ENCODE measurements at places on chromosomes 13 and 19.

DNA sequence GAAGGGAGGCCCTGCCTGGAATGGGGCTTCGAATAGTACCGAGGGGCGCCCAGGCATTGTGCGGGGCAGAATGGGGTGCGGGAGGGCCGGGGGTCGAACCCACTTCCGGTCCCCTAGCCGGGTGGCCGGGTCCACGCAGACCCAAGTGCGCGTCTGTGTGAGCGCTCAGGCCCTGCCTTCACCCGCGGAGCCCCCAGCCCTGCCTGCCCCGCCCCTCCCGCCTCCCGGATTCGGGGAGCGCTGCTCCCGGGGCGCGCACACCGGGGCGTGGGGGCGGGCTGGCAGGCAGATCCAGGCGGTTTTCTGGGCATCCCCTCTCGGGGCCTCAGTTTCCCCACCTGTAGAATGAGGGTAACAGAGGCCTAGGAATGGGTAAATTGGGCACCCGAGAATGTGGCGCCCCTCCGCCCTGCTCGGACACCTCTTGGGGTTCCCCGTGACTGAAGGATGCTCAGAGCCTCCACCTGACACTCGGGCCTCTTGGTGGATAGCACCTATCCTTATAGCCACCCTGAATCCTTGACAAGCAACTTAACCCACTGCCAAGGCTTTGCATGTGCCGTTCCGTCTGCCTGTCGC is 682 bp downstream of the PIK3R2 start:
- DNase-seq = peak; percentile 39

- no peak for DNase-seq
Measured at GRCh38 chr19:620166-620862, 13.0 kb downstream of the POLRMT start.

DNA sequence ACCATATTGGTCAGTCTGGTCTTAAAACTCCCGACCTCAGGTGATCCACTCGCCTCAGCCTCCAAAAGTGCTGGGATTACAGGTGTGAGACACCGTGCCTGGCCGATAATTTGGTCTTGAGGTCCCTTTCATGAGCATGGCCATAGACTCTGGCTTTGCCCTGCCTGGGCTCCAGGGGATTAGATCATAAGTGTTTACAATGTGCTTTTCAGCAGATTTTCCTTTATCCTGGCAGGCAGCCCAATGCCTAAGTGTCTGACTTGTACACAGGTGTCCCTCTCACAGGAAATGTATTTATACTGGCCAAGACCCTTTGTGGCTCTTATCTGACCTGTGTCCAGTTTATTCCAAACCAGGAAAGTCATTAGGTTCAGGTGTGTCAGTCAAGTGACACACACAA is 15.9 kb downstream of the BCAM start:
- no peak for DNase-seq

DNA sequence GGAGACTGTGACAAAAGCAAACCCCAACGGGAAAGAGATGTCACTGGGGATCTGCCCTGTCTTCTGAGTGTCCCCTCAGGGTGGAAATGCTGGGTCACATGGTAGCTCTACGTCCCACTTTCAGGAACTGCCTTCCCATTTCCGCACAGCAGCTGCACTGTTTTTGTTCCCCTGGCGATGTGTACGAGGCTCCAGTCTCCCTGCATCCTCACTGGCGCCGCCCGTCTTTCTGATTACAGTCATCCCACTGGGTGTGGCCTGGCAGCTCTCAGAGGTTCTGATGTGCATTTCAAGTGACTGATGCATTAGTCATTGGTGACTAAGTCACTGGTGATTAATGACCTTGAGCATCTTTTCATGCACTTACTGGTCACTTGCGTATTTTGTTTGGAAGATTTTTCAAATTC is 21.2 kb downstream of the PCID2 start:
- DNase-seq = peak; percentile 97

DNA sequence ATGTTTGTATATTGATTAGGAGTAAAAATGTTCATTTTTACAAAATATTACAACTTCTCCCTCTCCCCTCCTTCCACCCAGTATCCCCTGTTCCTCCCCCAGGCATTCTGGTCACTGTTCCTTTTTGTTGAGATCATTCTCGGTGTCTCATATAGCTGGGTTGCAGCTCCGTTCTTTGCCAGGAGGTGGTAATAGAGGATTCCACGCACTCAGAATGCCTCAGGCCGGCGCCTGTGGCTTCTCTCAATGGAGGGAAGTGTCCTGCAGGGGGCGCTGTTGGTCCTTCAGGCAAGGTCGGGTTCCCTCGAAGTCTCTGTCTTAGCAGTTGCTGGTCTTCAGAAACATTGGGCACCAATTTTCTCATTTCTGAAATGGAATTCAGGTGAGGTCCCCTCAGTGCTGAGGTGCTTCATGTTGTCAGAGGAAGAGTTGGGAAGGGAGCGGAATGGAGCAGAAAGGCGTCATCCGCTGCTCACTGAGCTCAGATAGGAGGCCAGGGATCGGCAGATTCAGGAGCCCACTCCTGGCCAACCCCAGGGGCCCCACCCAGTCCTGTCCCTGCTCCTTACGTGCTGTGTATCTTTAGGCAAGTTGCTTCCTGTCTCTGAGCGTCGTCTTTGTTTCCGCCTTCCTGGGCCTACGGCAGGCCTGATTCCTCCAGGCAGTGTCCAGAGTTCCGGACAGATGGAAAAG is 10.3 kb upstream of the GARIN5A start:
- no peak for DNase-seq

DNA sequence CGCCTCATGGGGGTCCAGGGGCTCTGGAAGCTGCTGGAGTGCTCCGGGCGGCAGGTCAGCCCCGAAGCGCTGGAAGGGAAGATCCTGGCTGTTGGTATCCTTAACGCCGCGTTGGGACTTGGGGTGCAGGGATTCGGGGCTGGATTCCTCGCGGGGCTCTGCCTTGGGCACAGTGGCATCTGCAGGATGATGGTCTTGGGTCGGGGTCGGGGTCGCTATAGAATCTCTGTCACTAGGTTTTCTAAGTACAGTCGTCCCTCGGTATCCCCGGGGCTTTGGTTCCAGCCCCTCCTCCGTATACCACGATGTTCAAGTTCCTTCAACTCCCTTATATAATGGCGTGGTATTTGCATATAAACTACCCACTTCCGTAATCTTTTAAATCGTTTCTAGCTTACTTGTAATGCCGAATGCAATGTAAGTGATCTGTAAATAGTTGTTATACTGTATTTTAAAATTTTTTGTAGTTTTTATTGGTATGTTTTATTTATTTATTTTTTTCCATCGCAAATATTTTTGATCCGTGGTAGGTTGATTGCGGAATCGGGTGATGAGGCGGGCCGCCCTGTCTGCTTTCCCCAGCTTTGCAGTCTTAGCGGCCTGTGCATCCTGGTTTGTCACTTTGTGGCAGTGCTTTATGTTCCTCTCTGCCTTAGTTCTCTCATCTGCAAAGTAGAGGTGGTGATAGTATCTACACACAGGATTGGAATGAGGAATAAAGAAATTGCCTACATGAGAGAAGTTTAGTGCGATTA is 606 bp downstream of the ERCC5 start:
- DNase-seq = peak; percentile 43

GRCh38 chr19:35558400-35559280 is 4.8 kb downstream of the ATP4A start:
- no peak for DNase-seq

GRCh38 chr19:48915757-48916156 is 15.6 kb downstream of the NUCB1 start:
- no peak for DNase-seq

DNA sequence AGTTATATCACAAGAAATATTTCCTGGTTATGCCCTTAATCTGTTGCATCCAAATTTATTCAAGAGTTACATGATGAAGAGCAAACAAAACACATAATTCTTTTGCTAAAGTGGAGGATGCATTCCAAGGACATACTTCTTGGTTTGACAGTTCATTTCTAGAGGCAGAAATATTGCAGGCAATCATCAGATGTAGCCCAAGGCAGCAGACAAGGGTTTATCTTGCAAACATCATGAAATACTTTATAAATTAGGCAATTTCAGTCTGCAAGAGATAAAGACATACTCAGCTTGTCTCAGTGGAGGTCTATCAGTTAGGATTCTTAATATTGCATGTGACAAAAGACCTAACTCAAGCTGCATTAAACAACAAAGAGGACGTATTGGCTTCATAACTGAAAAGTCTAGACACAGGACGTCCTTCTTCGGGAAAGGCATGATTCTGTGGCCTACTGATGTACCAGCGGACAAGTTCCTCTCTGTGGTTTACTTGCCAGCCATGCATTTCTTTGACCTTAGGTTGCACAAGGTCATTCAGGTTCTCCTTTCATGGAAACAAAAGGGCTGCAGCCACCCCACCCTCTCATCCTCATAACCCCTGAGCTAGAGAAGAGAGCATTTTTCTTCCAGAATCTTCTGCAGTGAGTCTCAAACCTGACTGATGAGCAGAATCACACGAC is 204.1 kb downstream of the KATNAL1 start:
- no peak for DNase-seq

DNA sequence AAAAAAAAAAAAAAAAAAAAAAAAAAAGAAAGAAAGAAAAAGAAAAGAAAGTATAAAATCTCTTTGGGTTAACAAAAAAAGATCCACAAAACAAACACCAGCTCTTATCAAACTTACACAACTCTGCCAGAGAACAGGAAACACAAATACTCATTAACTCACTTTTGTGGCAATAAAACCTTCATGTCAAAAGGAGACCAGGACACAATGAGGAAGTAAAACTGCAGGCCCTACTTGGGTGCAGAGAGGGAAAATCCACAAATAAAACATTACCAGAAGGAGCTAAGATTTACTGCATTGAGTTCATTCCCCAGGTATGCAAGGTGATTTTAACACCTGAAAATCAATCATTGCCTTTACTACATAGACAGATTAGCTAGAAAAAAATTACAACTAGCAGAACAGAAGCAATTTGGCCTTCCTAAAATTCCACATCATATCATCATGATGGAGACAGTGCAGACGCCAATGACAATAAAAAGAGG is 9.6 kb upstream of the CEACAM5 start:
- DNase-seq = no peak

GRCh38 chr13:93066187-93066586 is 160.4 kb upstream of the GPC6 start:
- DNase-seq = peak; percentile 59

DNA sequence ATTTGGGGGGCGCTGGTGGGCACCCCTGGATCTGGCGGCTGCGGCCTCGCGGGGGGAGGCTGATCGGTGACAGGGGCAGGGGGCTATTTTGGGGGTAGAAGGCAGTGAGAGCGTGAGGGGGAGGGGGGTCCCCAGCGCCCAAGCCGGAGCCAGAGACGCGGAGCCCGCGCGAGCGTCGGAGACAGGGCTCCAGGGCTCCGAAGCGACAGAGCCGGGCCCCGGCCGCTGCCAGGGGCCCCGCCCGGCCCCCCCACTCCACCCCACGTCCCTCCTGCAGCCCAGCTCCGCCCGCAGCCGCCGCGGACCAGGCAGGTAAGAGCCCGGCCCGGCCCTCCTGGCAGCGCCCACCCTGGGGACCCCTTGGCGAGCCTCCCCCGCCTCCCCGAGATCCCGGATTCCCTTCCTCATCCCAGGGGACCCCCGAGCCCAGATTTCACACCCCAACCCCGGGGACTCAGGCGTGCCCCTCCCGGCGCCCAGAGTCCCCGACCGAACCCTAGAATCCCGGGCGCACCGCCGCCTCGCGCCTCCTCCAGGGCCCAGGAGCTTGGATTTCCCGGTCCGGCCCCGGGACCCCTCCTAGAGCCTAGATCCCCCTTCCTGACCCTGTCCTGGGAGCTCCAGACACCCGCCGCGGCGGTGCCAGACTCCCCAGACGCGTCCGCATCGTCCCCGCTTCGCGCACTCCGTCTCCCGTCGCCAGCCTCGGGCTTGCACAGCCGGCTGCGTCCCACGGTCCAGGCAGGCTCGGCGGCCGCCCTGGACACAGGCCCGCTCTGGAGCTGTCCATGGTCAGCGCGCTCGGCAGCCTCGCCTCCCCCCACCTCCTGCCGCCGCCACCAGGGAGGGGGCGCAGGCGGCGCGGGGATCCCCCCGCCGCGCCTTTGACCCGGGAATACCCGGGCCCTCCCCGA is at the start of gene PPFIA3:
Gene PPFIA3 (plus strand): TSS at position 134 of the 914 bp plus-strand sequence. CDS start 8,330 bp downstream, outside the sequence.
- DNase-seq = peak; percentile 82

DNA sequence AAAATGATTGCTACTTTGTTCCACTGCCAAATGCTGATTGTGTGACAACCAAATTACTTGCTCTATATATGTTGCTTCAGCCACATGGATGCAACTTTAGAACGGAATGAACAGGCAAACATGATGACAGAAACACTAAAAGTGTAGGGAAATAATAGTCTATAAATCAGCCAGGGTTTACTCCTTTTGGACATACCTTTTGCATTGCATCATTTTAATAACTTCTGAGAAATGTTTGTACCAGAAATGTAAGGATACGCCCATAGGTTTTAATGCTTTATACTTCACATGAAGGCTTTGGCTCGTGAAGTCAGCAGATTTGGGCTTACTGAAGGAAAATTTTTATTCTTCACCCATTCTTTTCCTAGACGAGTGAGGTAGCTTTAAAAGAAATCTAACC is 141.0 kb downstream of the POSTN start:
- DNase-seq = no peak

GRCh38 chr13:78182813-78183212 is 264.2 kb upstream of the EDNRB start:
- no peak for DNase-seq

DNA sequence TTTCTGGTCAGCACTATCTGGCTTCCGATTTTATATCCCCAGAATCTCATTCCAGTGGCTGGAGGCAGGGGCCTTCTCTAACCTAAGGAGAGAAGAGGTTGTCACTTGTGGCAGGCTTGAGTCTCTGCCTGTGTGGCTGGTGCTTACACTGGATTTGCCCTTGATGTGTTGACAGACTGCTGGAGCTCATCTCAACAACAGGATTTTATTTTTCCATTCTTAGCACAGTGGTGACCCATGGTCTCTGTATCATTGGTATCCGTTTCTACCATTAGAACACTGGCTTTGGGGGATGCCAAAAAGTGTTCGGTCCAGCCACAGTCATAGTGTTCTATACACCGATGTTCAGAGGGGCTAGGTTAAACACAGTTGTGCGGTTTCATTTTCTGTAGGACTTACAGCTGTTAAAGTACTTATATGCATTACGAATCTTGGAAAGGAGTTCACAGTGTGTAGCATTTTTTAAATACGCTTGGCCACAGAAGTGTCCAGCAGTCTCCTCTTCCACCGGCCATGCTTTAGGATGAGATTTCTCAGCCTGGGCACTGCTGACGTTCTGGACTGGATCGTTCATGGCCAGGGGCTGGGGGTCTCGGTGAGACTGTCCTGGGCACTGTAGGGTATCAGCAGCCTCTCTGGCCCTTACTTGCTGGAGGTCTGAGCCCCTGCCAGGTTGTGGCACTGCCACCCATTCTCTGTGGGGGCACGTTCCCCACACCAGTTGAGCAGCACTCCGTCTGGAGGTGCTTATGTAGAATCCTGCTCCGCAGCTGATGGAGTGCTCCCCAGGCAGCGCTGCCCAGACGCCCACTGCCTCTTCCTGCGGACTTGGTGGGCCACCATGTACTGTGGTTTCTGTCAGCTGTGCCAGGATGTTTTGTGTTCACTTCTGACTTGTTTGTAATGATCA is 41.4 kb upstream of the TEX29 start:
- no peak for DNase-seq

- no peak for DNase-seq
Measured at GRCh38 chr13:76038920-76039716, 403.0 kb downstream of the LMO7 start.

- peak; percentile 66 for DNase-seq
Measured at GRCh38 chr13:39777527-39778061, 122.1 kb downstream of the COG6 start.
